ENCODE measurements at places on chromosomes 5 and 9.

GRCh38 chr9:101991926-101992325, 253.5 kb upstream of the GRIN3A start:
- DNase-seq = no peak

GRCh38 chr9:1128046-1128445, 77.9 kb downstream of the DMRT2 start:
- DNase-seq = no peak

DNA sequence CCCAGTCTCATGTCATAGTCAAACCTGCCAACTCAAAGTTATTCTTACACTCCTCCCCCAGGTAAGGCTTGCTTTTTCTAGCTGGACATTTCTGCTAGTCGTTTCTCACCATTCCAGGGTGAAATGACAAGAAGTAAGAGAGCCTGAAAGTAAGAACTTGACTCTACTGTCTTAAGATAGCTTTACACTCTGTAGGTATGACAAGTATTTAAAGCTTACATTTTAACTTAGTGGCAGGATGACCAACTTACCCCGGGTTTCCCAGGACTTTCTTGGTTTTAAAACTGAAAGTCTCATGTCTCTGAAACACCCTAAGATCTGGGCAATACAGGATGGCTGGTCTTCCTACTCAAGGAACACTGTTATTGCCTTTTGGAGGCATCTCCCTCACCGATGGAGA, 67.5 kb upstream of the PIK3R1 start:
- no peak for DNase-seq

DNA sequence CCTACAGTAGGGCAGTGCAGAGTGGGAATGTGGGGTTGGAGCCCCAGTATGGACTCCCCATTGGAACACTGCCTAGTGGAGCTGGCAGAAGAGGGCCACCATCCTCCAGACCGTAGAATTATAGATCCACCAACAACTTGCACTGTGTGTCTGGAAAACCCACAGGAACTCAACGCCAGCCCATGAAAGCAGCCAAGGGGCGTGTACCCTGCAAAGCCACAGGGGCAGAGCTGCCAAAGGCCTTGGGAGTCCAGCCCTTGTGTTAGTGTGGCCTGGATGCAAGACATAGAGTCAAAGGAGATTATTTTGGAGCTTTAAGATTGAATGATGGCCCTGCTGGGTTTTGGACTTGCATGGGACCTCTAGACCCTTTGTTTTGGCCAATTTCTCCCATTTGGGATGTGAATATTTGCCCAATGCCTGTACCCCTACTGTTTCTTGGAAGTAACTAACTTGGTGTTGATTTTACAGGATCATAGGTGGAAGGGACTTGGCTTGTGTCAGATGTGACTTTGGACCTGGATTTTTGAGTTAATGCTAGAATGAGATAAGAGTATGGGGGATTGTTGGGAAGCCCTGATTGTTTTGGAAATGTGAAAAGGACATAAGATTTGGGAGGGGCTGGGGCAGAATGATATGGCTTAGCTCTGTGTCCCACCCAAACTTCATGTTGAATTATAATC, 266.8 kb downstream of the SEMA5A start:
- no peak for DNase-seq

DNA sequence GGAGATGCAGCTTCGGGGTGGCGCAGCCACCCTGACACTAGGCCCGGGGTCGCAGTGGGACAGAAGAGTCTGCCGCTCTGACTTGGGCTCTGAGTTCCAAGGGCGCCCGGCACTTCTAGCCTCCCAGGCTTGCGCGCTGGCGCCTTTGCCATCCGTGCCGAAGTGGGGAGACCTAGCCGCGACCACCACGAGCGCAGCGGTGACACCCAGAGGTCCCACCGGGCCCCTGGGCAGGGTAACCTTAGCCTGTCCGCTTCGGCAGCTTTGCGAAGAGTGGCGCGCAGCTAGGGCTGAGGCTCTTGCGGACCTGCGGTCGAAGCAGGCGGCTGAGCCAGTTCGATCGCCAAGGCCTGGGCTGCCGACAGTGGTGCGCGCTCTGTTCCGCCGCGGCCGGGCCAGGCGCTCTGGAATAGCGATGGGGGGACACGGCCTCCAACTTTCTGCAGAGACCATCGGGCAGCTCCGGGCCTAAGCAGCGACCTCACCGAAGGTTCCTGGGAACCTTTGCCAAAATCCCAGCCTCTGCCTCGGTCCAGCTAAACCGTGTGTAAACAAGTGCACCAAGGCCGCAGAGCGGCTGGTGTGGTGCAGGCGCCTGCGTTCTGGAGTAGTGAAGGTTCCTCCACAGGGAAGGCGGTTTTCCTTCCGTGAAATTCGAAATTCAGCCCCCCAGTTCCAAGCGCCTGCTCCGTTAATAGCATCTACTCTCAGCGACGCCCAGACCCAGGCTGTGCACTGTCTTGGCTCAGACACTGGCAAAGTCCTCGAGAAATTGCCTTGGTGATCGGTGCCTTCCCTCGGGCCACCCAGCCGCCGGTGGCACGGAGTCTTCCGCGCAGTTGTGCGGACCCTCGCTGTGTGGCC, 7.4 kb downstream of the TLX3 start:
- DNase-seq = no peak

GRCh38 chr5:72252574-72253155, 67.4 kb downstream of the MRPS27 start:
- no peak for DNase-seq

DNA sequence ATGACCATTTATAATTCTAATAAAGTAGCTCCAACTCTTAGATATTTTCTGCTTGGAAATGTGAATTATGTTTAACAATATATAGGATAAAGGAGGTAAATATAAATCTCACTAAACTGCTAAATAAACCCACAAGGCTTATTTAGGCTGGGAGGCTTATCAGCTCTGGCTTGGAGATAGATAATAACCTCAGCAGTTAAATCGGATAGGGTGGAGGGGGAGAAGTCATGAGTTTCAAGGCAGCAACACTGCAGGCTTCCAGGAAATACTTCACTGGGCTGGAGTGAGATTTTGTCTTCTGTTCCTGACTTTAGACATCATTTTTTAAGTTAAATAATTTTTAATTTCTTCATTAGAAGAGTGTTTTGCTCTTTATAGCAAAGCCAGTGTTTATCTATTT, 80.0 kb upstream of the ITGA2 start:
- no peak for DNase-seq

GRCh38 chr5:8845296-8845695, 700.6 kb downstream of the SEMA5A start:
- no peak for DNase-seq

- DNase-seq = no peak
Measured at GRCh38 chr9:95091601-95092261, 225.8 kb downstream of the FANCC start.

DNA sequence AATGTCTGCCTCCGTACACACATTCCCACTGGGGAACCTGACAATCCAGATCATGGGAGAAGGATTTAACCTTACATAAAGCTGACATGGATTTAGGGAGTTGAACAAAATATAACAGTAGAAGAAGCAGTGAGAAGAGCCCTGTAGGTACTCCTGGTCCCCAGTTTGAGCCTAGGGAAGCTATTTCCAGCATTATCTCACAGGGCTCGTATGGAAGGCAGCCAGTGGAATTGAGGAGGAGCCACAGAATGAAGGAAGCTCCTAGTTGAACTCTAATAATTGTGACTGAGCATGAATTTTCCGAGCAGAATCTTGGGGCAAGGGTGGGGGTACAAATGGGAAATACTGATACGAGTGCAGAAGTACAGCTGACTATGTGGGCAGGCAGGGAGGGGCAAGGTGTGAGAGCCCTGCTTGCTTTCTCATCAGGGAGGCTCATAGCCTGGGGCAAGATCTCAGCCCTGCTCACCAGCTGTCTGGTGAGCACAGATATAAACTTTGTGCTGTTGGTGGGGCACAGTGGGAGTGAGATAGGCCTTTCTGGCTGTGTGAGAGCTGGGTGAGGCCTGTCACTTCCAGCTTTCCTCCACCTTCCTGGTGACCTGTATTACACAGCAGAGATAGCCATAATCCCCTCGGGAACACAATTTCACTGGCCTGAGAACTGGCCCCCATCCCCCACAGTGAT, 290.7 kb upstream of the IL12B start:
- no peak for DNase-seq

- DNase-seq = no peak
Measured at GRCh38 chr5:138645778-138646575, 70.8 kb upstream of the HSPA9 start.

DNA sequence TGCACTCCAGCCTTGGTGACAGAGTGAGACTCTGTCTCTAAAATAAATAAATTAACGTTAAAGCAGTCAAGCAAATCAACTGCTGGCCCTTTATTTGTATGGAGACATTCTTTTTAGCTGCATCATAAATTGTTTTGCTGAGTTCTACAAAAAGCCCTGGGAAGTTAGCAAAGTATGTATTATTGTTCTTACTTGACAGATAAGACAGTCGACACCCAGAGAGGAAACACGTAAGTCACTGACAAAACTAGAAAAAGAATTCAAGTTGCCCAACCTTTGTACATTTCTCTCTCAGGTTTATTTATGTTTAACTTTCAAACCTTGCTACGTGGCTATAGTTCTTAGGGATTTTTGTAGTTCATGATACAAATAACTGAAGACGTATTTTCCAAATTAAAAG, 40.4 kb upstream of the MACIR start:
- DNase-seq = no peak

- DNase-seq = no peak
Measured at GRCh38 chr5:1161108-1161832, 40.1 kb upstream of the SLC6A19 start.

- DNase-seq = no peak
Measured at GRCh38 chr5:56759521-56760216, 55.7 kb upstream of the MAP3K1 start.

GRCh38 chr5:113068559-113068958, 92.0 kb downstream of the DCP2 start:
- DNase-seq = no peak

DNA sequence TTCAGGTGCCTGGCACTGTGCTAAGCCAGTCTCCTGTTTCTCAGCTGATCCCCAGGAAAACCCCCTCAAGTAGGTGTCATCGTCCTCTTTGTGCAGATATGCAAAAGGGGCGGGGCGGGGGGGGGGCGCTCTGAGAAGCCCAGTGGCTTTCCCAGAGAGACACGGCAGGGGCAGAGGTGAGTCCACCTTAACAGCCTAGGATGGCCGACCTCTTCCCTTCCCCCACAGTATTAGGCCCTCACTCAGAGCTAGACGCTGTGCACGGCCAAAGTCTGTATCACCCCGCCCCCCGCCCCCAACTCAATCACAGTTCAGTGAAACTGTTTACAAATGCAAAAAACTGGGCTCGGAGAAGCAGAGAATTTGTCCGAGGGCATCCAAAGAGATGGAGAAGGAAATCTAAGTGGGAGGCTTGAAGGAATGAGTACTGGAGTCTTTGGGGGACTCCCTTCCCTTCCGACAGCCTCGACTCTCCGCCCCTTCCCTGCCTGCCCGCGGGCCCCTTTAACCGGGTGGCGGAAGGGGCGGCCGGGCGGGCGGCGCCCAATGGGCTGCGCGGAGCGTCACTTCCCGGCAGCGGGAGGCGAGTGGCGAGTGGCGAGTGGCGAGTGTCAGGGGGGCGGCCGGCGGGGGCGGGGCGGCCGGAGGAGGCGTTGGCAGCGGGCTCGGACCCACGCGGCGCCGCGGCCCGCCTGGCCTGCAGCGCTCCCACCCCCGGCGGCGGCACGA, at the start of gene ERGIC1:
Gene ERGIC1 (plus strand): TSS at position 566 of the 729 bp plus-strand sequence. CDS start 163 bp downstream, at position 729.
- DNase-seq = peak; percentile 74
